Tibial nerve (tissue), 4 donors: ENCODE measurements at places on chromosomes 1 and 21. TPM values are rescaled to one million over a fixed set of nuclear protein-coding genes. Genes with fewer than 3 reads are reported as not detected.

Gene FNBP1L
- total RNA-seq: 23.2 TPM

Gene C1orf210
- not detected for total RNA-seq

Gene TINAGL1
- total RNA-seq: 205 TPM

Gene RGS18
- 0.42 TPM for total RNA-seq

DNA sequence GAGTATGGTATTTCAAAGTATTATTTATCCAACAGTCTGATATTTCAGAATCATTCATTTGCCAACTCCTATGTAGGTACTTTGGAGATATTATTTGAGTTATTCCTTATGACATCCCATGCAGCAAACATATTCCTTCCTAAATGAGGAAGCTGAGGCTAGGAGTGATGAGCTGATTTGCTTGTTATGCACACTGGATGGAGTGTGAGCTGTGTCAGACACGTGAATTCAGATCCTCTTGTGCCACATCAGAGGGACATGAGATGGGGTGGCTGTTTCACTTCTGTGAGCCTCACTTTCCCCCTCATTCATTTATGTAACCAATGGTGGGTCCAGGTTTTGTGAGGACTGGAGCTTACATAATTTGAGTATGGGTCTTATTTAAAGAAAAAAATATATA lies 215.9 kb downstream of the DISC1 start:
- DNase-seq: no peak

GRCh38 chr1:60065199-60065598 lies 8.4 kb downstream of the C1orf87 start:
- DNase-seq: no peak

- no peak for DNase-seq
Observed at GRCh38 chr1:99992760-99993467, 23.1 kb downstream of the SLC35A3 start.

GRCh38 chr1:210201681-210202080 lies 30.9 kb upstream of the SERTAD4 start:
- no peak for DNase-seq

GRCh38 chr1:21524686-21525339 lies 15.6 kb downstream of the ALPL start:
- DNase-seq: no peak

DNA sequence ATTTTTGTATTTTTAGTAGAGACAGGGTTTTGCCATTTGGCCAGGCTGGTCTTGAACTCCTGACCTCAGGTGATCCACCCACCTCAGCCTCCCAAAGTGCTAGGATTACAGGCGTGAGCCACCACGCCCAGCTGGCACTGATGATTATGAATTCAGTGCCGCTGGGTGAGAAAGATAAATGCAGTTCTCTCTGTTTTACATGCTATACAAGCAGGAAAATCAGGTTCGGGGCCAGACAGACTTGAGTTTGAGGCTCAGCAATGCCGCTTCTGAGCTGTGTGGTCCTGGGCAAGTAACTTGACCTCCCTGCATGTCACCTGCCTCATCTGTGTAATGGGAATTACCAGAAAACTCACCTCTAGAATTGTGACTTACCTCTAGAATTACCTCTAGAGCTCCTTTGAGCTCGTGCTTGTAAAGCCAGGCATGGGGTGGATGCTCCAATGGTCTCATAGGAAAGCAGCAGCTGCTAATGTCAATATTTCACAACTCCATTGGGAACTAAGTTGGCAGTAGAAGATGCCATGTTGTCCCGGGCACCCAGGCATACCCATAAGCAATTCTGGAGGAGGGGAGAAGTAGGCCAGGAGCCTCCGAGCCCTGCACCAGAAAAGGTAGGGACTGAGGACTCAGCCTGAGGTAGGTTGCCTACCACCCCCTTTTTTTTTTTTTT lies 119.8 kb upstream of the SLC25A33 start:
- no peak for DNase-seq

DNA sequence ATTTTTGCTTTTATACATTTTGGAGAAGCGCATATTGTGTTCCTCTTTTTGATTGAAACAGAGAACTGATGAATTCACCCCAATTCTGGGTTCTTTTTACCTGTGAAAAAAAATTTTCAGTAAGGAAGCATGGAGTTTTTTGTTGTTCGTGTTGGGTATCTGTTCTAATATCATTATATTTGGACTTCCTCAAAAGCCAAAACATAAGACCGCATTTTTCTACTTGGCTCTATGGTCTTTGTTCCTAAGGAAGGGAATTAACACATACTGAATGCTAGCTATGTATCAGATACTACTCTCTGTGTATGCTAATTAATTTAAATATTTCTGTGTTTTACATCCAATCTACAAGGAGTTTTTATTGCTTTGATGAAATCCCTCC lies 12.9 kb downstream of the EPB41 start:
- no peak for DNase-seq

GRCh38 chr1:54324251-54325140 lies 81.7 kb downstream of the SSBP3 start:
- no peak for DNase-seq

- no peak for DNase-seq
Observed at GRCh38 chr21:18832950-18833349, 429.4 kb upstream of the TMPRSS15 start.

- DNase-seq: no peak
Observed at GRCh38 chr1:196259316-196259715, 348.9 kb downstream of the KCNT2 start.
